ENCODE measurements at places on chromosomes 7 and 10. TPM values are rescaled to one million over a fixed set of nuclear protein-coding genes. Genes with fewer than 3 reads are reported as not detected.

DNA sequence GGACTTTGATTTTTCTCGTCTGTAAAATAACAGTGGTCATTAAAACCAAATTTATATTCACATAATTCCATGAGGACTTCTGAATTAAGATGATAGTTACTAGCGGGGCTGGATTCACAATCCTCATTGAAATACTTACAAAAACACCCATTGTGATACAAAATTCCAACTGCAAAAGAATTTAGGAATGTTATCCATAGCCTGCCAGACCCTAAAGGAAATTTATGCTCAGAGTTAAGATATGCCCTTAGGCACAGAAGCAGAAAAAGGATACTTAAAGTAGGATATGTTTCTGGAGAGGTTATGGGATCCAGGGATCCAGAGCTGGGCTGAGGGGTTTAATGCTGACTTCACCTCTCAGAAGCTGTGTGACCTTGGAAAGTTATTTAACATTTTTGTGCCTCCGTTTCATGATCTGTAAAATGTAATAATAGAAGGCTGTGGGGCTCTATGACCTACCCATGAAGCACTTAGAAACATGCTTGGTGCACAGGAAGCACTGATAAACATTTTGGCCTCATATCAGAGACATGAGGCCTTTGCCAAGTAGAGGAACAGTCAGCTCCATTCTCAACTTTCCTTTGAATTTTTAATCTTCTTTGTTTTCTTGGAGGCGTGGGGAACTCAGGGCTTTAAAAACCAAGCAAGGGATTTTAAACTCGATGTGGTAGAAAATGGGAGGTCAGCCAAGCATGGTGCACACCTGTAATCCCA lies 744.7 kb downstream of the KCNMA1 start:
- no peak for DNase-seq

The SSC4D gene
- 0.62 TPM for total RNA-seq

- no peak for DNase-seq
Observed at GRCh38 chr10:48582970-48583369, 21.9 kb downstream of the ARHGAP22 start.

The BUD23 gene
- total RNA-seq = 97.9 TPM

DNA sequence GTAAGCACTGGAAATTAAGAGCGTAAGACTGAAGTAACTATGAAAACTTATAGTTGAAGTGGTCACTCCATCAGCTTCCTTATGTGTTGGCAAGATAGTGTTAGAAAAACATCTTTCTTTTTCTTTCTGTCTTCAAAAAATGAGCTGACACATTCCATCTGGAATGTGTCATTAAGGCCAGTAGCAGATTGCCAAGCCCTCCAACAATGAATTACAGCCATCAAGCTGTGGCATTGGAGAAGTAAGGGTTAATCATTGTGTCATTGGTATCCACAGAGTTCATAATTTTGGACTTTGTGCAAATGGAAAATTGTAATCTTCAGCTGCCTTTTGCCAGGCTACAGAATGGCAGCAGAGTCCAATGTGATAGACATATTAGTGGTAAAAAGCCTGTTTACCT lies 926.3 kb downstream of the NRG3 start:
- DNase-seq = no peak

DNA sequence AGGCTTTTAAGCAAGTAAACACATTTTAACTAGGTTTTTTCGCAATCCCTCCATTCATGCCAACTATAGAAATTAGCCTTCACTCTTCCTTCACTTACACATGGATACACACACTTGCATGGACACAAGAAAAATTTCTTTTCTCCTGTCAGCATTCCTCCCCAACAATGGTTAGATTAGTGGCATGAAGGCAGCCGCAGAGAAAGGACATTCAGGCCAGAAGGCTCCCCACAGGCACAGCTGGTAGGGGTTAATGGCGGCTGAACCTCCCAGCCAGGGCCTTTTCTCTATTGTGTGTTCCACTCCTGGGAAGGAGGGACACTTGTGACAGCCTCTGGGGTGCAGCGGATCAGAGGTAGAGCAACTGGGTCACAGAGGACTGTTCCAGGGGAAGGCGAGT lies 255.0 kb upstream of the SP8 start:
- no peak for DNase-seq
